ENCODE measurements at places on chromosomes 1 and 21.

GRCh38 chr1:109718495-109718894 is 6.4 kb downstream of the GSTM5 start:
- DNase-seq: no peak

- no peak for DNase-seq
Measured at GRCh38 chr21:44377201-44377921, 23.9 kb downstream of the TRPM2 start.

GRCh38 chr1:232704694-232705680 is 75.1 kb upstream of the SIPA1L2 start:
- DNase-seq: no peak

DNA sequence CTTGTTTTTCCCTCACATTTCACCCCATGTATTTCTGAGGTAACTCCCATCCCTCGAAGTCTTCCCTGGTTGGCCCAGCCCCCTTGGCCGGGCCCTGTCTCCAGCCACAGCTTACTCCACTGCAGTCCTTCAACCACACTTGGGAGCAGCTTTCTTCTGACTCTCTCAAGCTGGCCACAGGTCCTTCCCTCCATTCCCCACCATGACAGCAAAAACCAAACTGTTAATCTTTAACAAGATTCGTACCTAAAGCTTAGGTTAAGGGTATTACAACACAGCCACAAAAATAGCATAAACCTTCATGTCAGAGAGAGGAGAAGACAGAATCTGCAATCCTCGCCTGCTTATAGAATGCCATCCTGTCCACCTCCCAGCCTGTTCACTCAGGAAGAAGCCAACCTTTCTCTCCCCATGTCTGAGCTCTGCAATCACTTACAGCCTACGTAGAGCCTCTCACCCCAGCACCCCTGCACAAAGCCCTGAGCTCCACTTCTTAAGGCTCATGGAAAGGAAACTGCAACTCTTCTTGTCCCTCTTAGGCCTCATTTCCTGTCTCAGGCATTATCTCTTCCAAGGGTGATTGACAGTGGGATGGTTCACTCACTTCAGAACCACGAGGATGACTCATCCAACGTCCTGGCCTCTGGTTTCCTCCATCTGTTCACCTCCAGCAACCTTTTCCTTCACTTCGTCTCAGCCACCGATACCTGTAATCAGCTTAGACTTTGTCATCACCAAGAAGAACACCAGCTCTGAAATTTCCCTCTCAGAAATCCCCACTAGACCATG is 72.8 kb downstream of the CD2 start:
- DNase-seq: no peak

DNA sequence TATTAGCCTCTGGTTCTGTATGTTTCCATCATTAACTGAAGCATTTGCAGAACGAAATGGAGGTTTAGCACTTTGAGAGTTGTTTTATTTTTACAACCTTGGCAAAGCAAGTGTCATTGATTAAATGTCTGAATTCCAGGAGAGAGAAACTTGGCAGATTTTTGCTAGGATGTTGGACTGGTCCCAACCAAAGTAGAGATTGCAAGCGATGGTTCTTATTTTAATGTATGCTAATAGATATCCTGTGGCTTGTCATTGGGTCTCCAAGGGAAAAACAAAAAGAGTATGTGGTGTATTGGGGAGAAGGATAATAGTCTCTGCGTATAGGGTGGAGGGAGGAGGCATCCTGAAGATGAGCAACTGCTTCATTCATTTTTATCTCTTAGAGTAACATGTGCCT is 457.2 kb upstream of the RUNX1 start:
- DNase-seq: no peak

- DNase-seq: no peak
Measured at GRCh38 chr1:228158151-228159007, 7.2 kb upstream of the IBA57 start.

- DNase-seq: no peak
Measured at GRCh38 chr1:4464478-4464877, 189.9 kb upstream of the AJAP1 start.

- no peak for DNase-seq
Measured at GRCh38 chr1:181406989-181407388, 76.3 kb upstream of the CACNA1E start.

DNA sequence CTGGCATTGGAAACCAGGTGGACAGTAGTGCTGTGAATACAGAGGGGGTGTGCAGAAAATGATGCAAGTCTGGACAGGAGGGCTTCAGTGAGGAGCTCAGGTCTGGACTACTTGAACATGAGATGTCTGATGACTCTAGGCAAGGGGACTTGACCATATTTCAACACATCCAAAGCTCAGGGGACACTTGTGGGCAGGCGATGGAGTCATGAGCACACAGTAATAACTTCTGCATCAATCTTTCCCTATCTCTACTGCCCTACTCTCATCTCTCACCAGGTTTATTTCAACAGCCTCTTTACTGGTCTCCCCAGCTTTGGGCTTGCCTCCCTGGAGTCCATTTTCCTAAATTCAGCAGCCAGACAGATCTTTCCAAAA is 21.9 kb downstream of the FMO2 start:
- DNase-seq: no peak

DNA sequence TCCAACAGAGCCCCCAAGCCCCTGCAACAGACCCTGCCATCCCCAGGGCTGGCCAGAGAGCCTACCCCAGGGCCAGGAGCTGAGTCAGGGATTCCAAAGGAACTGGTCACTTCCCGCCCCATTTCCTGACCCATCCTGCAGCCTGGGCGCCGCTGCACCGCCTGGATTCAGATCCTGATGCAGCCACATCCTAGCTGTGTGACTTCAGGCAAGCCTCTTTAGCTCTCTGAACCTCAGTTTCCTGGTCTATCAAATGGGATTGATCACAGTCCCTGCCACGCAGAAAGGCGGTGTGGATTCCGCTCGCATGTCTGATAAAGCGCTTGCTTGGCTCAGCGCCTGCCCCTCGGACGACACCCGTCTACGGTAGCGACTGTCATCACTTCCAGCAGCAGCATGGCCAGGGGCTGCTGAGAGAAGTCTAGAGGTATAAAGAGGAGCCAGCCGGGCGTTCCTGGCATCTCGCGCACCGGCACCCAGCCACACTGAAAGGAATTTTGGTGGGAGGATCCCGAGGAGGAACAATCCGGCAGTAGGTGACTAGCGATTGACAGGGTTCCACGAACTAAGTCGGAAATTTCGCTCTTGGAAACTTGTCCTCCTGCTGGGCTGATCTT is 10.1 kb downstream of the EPHA2 start:
- DNase-seq: no peak

DNA sequence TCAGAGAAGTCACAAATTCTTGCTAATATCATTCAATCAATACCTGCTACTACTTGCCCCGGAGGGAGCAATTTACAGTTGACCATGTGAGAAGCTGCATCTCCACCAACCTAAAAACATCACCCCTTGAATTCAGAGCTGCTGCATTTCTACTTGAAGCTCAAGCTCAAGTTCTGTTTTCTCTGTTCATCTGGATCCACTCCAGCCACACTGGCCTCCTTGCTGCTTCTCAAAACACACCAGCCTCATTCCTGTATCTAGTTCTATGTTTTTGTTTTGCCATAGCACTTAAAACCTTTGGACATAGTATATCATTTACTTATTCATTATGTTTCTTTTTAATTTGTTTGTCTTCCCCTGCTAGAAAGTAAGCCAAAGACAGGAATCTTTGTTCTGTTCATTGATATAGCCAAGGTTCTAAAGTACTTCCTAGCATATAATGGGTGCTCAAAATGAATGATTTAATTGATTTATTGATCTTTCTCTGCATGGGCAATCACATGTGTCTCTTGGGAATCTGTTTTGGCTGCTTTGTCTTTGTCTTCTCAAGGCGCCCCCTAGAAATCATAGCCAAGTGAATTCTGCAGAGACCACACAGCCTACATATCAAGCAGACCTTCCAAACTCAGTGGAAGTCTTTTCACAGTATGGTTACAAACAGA is 23.6 kb downstream of the SYF2 start:
- no peak for DNase-seq

GRCh38 chr1:157140063-157140588 is 1.9 kb upstream of the ETV3 start:
- DNase-seq: no peak

DNA sequence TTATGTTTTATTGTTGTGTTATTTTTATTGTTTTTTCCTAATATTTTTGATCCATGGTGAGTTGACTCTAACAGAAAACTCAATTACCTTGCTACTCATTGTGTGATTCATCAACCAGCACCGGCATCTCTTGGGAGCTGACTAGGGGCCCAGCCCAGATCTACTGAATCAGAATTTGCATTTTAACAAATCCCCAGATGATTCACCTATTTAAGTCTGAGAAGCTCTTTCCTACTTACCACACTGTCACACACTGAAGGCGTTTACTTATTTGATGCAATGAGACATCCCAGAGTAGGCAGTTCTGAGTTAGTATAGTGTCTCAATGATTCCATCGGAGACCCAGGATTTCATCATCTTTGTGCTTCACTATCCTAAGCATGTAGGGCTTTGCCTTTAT is 416.6 kb downstream of the RWDD3 start:
- no peak for DNase-seq

- no peak for DNase-seq
Measured at GRCh38 chr1:23239638-23240295, 22.5 kb upstream of the HTR1D start.

DNA sequence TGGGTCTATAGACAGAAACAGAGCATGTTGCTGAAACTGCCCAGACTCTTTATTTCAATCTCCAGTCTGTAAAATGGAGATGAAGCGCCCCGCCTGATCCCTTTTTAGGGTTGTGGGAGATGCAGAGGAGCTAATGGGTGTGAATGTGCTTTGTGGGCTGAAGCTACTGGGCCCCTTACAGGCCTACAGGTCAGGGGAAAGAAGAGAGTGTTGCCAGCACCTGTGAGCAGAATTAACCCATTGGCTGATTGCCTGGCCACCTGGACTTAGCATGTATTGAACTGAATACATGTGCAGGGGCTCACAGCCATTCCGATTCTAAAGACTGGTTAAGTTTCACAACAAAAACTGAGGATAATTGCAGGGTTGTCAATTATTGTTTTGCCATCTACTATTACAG is 13.9 kb upstream of the ATF3 start:
- no peak for DNase-seq

DNA sequence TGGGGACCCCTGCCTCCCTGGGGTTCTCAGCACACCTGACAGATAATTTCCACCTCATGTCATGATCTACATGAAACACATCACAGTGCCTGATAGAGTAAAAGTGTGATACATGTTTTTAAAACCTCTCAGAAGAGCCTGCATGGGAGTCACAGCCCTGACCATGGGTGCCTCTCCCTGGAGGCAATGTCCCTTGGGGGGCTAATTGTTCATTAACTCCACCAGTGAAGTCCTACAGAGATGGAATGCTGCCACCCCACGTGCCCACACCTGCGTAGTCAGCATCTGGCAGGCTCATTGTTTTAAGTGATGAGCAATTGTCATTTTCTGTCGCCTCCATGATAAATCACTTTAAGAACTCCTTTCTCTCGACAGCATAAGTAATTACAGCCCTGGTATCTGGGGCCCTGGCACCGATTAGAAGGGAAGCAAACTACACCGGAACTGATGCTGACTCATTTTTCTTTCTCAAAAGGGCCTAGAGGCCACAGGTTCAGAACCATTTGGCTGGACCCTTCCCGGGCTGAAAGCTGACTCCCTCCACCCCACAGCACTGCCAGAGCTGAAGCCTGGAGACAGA is 109.6 kb upstream of the GJB5 start:
- no peak for DNase-seq

- DNase-seq: no peak
Measured at GRCh38 chr1:179889589-179889988, 7.5 kb downstream of the TOR1AIP1 start.

GRCh38 chr21:24367936-24368335 is 1239.3 kb downstream of the MRPL39 start:
- DNase-seq: no peak

GRCh38 chr1:94658221-94658620 is 116.7 kb upstream of the F3 start:
- DNase-seq: no peak

DNA sequence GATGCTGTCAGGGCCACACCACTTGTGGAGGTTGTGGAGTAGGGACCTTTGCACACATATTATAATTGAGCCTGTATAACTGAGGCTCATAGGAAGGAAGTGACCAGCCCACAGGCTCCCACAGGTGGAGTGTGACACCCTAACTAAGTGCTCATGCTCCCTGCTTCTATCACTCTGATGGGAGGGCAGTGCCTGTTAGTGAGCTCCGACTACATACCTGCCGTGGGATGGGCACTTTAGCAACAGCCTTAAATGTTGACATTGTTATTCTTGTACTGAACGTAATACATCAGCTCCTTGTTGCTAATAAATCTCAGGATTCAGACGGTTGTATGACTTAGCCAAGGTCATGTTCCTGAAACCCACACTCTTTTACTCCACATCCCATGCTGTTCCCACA is 58.0 kb downstream of the BEND5 start:
- no peak for DNase-seq

DNA sequence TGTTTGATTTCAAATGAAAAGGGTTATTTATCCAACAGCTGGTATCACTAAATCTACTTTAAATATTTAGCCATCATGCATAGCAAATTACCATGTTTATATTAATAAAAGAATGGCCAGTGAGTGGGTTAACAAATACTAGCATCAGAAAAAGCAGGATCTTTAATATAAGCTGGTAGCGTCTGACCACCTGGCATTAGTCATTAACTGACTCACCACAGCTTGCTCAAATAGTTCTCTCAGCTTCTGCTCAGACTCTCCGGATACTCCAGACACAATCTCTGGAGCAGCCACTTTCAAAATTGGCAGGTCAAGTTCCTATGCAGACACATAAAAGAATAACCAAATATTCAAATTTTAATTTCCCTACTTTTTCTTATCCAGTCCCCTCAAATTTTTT is 29.6 kb downstream of the NVL start:
- DNase-seq: no peak

GRCh38 chr1:201598396-201598795 is 59.5 kb downstream of the NAV1 start:
- DNase-seq: no peak

DNA sequence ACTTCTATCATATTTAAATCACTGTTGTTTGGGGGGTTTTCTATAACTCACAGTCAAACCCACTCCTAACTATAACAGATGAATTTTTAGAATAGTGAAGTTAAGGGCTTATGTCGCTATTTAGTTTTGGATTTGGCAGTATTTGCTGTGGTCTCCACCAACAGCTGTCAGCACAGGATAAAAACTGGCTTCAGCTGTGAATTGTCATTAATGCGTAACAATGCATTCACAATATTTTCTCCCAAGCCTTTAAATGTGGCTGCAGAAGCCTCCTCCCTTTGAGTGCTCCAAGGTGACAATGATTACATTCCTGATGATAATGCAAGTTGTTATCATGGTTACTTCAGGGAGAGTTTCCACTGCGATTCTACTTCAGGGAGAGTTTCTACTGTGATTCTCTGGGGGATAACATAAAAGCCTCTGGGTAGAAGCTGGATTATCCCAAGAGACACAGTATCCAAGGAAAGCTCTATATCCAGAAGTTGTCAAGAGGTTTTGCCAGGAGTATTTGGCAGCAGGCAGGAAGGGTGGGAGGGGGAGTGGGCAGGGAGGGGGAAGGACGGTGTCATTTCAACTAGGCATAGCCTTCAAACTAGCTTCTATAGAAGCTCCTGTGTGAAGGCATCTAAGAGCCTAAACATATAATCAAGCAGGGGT is 14.9 kb upstream of the SMIM12 start:
- no peak for DNase-seq

- DNase-seq: no peak
Measured at GRCh38 chr1:109543988-109544735, 4.3 kb upstream of the GNAI3 start.

Measured in C1 segment of cervical spinal cord (tissue), 14 donors.